D721Med (cell line): ENCODE measurements at places on chromosomes 1 and 21.

DNA sequence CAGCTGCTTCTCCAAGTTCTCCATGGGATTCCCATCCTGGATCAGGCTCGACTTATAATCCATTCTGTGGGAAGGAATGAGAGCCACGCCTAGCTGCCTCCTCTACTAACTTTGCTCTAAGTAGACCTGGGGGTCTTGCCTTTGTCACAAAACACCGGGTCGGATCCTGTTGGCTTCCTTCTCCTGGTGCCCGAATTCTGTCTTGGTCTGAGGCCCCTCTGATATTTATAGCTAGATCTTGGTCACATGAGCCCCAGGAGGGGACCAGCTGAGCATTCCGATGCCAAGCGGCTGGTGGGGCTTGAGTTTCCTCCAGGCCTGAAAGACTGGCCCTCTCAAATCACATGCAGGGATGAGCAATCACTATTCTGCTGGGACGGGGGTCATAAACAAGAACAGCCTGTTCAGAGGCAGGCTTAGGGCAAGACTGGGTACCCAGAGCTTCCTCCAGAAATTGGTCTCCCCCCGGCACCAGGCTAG is at the start of gene TRIM63:
Gene TRIM63, minus strand, starts transcription at position 199 of the 480 bp plus-strand sequence. Its CDS starts 136 bp downstream, at position 63.
- no peak for DNase-seq

- no peak for DNase-seq
These were observed 1.1 kb downstream of the USP48 start for GRCh38 chr1:21781815-21782348.

DNA sequence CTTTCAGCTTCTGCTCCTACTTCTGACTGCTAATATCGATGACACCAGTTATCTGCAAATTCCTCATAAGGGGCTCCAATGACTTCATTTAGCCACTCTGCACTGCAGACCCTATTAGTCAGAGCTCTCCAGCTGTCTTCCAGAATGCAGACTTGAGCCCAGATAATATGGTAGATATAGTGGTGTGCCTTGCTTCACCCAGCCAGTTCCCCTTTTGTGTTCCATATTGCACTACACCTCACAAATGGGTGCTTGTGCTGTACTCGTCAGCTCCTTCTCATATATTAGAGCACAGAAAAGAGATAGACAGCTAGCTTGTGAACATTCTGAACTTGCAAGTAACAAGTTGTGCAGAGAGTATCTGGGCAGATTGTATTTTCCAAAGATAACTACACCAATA is 23.7 kb upstream of the COG2 start:
- no peak for DNase-seq

DNA sequence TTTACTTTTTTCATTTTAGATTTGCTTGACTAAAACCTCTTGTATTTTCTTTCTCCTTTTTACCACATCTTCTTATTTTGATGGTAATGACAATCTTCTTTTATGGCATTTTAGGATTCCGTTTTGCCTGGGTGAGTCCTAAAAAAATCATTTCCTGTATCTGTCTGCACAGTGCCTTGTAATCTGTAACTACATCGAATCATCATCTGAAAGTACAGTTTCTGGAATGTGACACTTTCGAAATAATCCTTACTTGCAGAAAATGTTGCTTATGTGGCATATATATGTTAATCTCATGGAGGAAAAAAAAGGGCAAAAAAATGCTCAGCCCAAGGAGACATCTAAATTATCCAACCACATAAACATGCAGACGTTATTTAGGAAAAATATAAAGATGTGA is 29.0 kb downstream of the GREM2 start:
- no peak for DNase-seq

DNA sequence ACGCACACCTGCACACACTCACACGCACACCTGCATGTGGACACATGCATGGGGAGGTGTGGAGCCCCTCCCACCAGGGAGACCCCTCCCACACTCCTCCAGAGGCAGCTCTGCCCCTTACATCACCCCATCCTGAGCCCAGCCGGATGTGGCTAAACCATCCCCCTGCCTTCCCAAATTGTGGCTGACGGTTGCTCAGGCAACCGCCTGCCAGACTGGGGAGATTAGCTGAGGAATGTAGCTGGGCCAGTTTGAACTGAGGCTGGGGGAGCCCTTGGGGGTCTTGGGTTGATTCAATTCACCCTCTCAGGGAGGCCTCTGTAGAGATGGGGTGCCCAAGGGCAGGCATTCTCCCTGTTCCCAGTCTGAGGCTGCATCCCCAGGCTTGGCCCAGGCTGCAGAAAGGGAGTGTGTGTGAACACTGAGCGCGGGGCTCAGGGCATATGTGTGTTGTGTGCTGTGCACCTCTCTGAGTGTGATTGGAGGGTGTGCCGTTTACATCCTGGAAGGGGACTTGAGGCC is 12.9 kb downstream of the PTPRU start:
- DNase-seq = no peak
